ENCODE measurements at places on chromosomes 3 and 15. TPM values are rescaled to one million over a fixed set of nuclear protein-coding genes. Genes with fewer than 3 reads are reported as not detected.

SYNPR gene
- not detected for polyA plus RNA-seq

- no peak for DNase-seq
Measured at GRCh38 chr3:67531181-67532101, 123.0 kb downstream of the SUCLG2 start.

GCHFR gene
- 3.1 TPM for polyA plus RNA-seq

SLC22A13 gene
- 0.13 TPM for polyA plus RNA-seq

DNA sequence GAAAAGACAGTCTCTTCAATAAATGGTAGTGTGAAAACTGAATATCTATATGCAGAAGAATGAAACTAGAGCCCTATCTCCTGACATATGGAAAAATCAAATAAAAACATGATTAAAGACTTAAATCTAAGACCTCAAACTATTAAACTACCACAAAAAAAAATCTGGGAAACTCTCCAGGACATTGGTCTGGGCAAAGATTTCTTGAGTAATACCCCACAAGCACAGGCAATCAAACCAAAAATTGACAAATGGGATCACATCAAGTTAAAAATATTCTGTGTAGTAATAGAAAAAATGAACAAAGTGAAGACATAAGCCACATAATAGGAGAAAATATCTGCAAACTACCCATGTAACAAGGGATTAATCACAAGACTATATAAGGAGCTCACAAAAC lies 286.4 kb downstream of the TBC1D5 start:
- no peak for DNase-seq

ITIH4 gene
- polyA plus RNA-seq, result 0.49 TPM

ARRDC4 gene
- 67.4 TPM for polyA plus RNA-seq
